ENCODE measurements at places on chromosomes 2 and 18.
A peak's percentile ranks its signal among the peaks of the same experiment; 100 is the strongest.

DNA sequence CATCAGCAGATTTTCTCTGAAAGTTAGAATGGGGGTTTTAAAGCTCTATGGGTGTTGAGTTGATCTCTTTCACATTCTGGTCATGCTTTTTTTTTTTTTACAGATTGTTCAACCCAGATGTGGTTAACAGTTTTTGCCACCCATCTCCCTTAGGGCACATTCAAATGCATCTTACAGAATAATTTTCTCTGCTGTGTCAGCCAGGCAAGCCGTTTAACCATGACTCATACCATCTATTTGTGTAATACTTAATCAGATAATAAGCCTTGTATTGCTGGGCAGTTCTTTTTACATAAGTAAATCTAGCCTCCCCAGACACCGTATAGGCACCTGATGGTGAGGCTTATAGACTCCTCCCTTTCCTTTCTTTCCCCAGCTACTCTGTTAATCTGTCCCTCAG, 62.0 kb downstream of the TGIF1 start:
- DNase-seq: no peak

DNA sequence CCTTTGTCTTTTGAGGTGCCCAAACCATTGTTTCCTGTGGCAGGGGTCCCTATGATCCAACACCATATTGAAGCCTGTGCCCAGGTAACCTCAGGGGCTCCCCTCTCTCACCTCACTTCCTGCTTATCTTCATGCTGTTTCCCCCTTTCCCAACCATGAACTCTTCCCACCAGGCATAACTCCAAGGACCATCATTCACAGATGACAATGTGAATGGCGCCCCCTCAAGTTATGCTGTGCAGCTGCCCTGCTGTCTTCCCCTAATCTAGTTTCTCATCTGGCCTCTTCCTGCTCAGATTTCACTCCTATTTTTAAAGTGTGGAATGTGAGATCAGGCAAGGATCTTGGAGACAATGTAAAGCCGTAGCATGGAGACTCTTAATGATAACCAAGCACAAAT, 1.4 kb downstream of the GMPPA start:
- no peak for DNase-seq

DNA sequence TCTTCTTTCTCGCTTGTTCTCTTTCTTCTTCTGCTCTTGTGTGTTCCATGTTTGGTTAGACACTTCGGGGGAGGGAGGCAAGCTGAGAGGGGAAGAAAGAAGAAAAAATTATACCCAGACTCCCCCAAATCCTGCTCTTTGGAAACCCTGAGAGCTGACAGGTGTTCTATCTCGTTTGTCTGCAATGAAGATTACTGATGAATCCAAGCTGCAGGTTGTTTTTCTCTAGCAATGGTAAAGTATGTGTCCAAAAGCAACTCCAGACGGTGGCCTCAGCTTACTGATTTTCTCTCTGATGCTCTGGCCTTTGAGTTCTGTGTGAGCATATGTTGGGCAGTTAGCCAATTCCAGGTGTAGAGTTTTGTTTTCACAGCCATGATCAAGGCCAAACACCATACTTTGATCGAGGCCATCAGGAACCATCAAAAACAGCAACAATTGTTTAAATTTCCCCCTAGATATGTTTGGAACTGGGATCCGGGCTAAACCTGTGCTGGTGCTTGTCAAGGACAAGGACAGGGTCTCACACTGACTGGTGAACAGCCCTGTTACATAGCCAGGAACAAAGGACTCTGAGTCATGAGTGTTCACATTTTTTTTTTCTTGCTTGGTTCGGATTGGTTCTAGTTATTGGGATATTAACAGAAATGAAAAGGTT, 142.0 kb downstream of the PRKCE start:
- no peak for DNase-seq

- peak; percentile 7 for DNase-seq
Measured at GRCh38 chr2:174125090-174125489, 123.2 kb downstream of the OLA1 start.

DNA sequence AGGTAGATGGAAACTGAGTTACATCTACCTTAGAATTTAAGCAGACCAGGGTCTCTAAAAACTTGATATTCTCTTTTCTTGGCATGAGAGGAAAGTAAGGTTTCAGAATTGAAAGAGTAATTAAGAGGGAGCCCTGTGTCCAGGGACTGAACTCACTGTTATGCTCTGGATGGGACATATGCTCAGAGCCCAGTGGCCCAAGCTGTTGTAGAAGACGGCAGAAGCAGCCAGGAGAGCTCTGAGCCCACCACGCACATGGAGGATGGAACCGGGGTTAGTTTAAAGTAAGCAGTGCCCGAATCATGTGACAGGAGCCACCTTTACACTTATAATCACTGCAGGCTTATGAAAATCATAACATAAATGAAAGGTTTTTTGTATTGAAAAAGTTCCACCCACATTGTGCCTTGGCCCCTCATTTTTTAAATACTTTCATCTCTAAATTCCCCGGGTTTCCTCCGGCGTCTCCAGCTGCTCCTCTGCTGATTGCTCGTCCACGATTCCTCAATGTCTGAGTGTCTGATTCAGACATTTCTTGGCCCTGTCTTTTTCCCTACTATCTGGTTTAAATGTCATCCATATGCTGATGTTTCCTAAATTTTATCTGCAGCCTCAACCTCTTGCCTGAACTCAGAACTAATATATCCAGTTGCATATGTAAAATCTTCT, 36.1 kb upstream of the SPTBN1 start:
- no peak for DNase-seq

DNA sequence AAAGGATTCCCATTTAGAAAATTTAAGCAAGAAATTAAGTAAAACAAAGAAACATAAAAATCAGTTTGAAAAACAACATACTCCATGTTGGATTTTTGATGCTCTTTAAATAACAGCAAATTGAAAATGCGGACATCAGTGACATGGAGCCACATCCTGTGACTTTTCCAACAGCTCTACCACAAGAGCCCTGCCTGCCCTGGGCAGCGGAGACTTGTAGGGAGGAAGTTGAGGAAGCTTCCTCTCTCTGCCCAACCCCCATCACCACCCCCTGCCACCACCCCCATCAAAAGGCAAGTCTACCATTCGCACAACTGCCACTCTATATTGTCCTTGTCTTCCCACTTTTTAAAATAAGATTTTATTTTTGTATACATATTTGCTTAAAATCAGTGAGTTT, 32.8 kb upstream of the DAPL1 start:
- no peak for DNase-seq

DNA sequence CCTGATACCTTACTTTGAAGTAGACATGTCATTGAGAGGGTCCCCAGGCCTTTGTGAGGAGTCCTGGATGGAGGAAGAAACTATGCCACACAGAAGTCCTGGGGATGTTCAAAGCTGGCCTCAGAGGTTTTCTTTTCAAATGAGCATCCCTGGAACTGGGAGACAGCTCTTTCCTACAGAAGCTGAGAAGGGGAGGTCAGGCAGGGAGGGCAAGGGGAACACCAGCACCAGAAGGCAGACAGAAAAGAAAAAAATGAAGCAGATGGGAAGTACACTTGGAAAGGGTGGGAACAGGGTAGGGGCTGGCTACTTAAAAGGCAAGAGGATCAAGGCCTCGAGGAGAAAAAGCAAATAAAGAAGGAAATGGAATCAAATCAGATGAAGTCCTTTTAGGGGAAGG, 120.0 kb downstream of the FMNL2 start:
- no peak for DNase-seq

DNA sequence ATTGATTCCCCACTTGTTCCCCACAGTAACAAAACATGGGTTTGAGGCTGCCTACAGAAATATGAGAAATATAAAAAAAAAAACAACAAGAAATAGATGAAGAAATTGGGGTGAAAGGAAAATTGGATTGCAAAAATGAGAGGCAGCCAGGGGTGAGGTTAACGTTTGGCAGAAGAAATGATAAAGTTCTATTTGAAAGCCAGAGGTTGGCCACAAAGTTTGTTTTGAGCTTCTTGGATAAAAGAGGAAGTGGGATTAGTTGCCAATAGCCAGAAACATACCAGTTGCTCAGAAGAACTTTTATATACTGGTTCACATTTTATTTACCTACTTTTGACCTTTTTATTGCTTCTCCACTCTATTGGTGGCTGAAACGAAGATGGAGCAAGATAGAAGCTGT, 67.5 kb downstream of the FASTKD2 start:
- no peak for DNase-seq

DNA sequence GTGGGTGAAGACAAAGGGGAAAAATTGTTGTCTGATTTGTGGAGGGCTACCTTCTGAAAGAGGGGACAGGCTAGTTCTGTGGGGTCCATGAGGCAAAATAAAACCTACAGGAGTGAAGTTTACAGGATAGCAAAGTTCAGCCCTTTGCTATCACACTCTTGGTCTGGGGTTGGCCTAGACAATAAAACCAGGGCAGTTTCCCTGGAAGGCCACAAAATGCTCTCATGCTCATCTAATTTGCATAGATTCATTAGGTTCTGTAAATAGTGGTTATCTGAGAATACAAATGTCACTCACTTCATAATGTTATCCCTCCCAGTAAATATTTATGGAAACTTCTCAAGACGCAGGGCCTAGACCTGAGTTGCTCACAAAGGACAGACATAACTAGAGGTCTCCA, 63.6 kb downstream of the INSIG2 start:
- no peak for DNase-seq

DNA sequence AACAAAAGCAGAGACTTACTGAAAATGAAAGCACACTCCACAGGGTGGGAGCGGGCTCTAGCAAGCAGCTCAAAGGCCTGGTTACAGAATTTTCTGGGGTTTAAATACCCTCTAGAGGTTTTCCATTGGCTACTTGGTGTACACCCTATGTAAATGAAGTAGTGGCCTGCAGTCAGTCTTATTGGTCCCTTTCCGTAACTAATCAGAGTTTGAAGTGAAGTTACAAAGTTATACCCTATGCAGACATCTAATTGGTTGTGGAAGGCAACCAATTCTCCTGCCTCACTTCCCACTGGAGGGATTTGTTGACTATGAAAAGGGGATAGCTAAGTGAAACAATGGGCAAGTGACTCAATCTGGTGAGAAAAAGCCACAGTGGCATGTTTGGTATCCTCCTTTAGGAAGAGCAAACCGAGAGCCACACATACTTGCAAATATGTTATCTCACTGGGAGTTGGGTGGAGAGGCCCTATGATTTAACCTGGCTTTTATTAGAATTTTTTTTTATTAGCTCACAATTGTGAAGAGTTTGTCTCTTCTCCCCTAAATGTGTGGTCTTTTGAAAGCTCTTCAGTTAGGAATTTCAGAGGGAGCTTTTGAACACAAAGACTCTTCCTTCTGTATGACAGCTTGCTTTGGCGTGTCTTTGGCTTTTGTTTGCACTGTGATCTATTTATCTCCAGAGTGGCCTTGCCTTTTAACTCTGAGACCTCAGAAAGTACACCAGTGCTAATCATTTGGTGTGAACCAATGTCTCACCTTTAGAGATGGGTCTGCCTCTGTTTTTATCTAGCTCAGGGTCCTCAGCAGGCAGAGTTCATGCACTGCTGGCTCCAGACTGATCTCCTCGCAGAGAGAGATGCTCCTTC, 69.6 kb downstream of the MAP4K4 start:
- DNase-seq: no peak

DNA sequence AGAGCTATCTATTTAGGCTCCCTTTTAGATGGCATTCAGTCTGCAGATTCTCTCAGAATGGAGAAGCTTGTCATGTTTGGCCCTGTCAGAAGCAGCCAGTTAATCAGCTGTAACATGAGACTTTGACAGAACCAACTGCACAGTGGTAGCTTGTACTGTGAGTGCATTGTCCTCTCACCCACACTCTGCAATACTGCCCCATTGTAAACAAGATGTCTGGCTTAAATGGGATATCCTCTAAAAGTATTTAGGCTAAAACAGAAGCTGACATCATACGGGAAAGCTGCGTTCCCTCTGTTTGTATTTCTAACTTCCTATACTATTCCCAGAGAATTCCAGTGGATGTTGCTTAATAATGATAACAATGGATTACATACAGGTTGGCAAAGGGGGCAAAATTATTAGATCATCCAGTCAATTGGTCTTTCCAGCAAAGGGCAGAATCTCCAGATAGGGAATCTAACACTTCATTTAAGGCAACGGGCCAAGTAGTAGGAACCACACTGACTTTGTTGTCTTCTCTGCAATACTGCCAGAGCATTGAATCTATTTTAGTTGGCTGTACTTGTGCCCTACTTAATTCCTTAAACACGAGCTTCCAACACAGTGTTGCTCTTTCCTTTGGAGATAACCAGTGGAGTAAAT, 15.4 kb upstream of the STAT4 start:
- DNase-seq: peak; percentile 36

DNA sequence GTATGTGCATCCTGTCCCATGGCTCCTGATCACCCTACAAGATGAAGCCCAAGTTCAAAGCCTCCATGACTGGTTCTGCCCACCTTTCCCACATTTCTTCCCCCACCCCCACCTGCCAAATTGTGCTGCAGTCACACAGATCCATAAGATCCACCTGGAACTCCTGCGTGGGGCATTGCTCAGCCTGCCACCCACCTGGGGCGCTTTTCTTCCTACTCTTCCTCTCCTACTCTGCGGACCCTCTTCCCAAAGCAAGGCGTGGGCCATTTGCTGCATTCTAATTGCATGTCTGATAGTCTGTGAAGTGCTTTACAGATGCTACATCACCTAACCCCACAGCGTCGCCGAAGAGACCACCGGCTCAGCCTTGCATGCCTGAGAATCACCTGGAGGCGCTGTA, 402.4 kb upstream of the ID2 start:
- no peak for DNase-seq

DNA sequence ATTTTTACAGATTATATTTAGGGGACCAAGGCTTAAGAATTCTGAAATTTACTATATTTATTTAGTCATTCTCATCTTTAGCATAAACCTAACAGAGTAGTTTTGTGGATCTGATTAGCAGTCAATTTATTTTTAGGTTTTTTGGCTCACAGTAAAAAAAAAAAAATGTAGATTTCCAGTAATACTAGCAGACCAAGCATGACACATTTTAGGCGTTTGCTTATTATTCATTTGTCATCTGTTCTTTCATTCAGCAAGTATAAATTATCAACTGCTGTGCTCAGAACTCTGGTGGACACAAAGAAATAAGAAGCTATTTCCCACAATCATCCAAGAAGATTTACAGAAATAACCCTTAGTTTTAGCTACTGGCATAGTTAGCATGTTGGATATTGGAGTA, 20.6 kb downstream of the PDE1A start:
- no peak for DNase-seq

- no peak for DNase-seq
Measured at GRCh38 chr2:220787251-220787650, 784.9 kb downstream of the EPHA4 start.

GRCh38 chr18:43248610-43249249, 28.6 kb downstream of the SYT4 start:
- DNase-seq: no peak

DNA sequence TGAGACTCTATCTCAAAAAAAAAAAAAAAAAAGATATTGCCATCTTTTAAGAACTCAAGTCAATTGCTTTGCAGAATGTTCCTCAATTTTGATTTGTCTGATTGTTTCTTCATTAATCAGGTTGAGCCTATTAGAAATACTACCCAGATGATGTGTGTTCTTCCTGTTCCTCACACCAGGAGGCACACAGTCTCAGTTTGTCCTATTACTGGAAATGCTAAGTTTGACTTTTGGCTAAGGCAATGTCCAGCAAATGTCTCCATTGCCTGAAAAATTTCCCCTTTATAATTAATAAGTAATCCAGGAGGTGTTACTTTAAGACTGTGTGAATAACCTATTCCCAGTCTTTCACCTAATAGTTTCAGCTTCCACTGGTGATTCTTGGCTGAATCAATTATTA, 28.4 kb downstream of the BOLA3 start:
- no peak for DNase-seq
